Stimulated activated CD8-positive, alpha-beta memory T cell treated with anti-CD3 and anti-CD28 coated beads, Interleukin-4, amount 100 ng/mL, for 4 hours (primary cell): ENCODE measurements at places on chromosomes 6 and 20.

- no peak for DNase-seq
Measured at GRCh38 chr20:11130554-11131166, 456.9 kb upstream of the JAG1 start.

- DNase-seq, result no peak
Measured at GRCh38 chr20:49747707-49748524, 34.2 kb upstream of the B4GALT5 start.

DNA sequence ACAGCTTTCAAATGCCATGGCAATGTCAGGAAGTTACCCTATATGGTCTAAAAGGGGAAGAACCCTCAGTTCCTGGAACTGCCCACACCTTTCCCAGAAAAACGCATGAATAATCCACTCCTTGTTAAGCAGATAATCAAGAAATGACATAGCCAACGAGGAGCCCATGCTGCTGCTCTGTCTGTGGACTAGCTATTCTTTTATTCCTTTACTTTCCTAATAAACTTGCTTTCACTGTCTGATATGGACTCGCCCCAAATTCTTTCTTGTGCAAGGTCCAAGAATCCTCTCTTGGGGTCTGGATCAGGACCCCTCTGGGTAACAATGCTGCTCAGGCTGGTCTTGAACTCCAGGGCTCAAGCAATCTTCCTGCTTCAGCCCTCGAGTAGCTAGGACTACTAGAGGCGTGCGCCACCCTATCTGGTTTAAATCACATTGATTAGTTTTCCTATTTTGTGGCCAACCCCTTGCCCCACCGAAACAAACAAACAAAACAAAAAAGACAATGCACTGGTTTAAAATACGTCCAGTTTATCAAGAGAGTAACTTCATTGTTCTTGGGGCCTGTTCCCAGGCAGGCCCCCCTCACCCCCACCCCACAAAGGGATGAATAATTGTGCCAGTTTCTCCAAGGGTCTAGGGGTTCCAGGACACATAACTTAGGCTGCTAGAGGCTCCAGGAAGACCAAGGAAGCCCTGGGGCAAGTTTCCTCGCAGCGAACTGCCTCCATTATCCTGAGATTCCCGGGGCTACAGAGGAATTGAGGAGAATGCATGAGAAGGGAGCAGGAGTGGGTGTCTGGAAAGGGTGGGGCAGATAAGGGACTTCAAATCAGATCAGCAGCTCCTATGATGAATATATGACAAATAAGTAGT lies 10.1 kb upstream of the AKAP12 start:
- DNase-seq, result no peak

- DNase-seq, result no peak
Measured at GRCh38 chr6:149080511-149080910, 237.0 kb upstream of the TAB2 start.

GRCh38 chr20:23335521-23335920 lies 15.1 kb upstream of the NXT1 start:
- DNase-seq, result no peak
